AG20443 (cell line): ENCODE measurements at places on chromosomes 2 and 18.

DNA sequence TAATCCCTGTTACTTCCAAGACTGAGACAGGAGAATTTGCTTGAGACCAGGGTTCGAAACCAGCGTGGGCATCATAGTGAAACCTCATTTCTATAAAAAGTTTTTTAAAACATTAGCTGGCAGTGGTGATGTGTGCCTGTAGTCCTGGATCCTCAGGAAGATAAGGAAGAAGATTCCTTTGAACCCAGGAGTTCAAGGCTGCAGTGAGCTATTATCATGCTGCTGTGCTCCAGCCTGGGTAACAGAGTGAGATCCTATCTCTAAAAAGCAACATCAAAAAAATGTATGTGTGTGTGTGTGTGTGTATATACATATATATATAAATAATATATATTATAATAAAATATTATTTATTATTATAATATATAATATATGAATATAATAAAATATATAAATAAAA is 1417.6 kb upstream of the CDH2 start:
- DNase-seq, result no peak

GRCh38 chr2:24015562-24016375 is 5.9 kb downstream of the MFSD2B start:
- peak; percentile 71 for DNase-seq

DNA sequence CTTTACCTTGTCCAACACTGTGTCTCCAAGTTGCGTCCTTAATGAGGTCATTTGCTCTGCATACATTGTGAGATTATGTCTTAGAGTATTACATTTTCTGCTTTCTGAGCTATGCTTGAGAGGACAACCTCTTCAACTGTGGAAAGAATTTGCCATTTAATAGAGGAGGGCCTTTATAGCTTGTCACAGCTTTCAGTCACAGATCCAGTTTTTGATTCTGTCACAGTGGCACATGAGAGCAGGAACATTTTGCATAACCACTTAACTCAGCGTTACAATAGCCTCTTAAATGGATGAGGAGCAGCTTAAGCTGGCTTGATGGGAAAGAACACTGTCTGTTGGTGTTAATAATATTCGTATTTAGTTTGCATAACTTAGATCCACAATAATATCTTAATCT is 63.0 kb downstream of the RHBDD1 start:
- no peak for DNase-seq

DNA sequence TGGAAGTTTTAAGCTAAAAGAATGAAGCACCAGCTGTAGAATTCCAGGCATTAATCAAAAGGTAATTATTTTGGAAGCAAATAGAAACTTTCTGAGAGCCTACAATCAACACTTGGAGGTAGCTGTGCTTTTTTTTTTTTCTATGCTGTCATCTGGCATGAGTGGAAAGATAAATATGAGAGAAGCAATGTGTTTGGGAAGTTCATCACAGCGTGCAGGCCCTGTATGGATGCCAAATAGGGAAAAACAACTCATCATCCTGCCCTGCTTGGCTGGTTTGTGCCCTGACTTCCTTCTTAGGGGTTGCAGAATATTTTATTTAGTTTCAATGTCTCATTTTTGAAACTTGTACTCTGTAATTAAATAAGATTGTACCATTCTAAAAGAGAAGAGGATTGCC is 437.4 kb downstream of the PIK3C3 start:
- DNase-seq, result no peak

DNA sequence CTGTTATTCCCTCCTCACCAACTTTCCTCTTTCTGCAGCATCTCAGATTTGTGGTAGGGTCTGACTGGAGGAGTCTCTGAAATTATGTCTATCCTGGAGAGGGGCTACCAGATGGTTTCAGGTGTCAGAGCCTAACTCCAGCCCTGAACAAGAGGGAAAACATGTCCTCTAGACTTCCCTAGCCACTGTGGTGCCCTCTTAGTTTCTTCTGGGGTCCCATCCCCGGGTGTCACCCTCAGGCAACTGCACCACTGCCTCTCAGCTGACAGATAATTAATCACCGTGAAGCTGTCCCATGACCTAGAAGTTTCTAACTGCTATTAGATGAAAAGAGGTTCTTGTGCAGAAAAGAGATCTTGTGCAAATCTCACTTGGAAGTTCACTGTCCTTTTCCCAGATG is 95.1 kb upstream of the CELF4 start:
- DNase-seq, result no peak

GRCh38 chr2:26649322-26649721 is 8.2 kb upstream of the CIB4 start:
- no peak for DNase-seq

GRCh38 chr2:46719487-46719886 is 196.1 kb downstream of the MCFD2 start:
- no peak for DNase-seq

DNA sequence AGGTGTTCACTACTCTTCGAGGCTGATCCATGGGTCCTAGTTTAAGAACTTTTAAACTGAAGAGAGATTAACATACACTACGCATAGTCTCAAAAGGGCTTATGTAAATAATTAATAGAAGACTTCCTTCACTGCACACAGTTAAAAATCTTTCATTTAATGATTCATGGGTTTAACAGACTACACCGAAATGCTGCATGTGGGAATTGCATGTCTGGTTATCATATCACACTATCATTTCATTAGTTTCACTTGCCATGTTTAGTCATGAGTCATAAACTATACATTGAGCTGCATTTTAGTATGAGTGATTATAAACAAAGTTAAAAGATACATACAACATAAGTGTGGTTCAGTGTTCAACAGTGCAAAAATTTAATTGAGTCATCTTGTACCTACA is 31.2 kb downstream of the GLS start:
- no peak for DNase-seq
